Stimulated activated CD8-positive, alpha-beta memory T cell treated with anti-CD3 and anti-CD28 coated beads, Interleukin-15, amount 100 ng/mL, for 4 hours (primary cell): ENCODE measurements at places on chromosomes 12 and 14.

GRCh38 chr14:21107283-21107800 lies 6.5 kb downstream of the TMEM253 start:
- no peak for DNase-seq

GRCh38 chr14:64614805-64615391 lies 65.1 kb downstream of the PPP1R36 start:
- no peak for DNase-seq

DNA sequence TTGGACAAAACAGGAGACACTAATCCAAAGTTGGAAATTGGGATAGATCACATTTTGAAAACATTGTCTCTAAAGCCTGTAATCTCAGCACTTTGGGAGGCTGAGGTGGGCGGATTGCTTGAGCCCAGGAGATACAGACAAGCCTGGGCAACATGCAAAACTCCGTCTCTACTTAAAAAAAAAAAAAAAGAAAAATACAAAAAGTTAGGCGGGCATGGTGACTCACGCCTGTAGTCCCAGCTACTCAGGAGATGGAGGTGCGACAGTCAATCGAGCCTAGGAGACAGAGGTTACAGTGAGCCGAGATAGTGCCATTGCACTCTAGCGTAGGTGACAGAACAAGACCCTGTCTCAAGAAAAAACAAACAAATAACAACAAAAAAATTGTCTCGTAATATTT lies 152.1 kb downstream of the MGAT4C start:
- DNase-seq, result no peak

DNA sequence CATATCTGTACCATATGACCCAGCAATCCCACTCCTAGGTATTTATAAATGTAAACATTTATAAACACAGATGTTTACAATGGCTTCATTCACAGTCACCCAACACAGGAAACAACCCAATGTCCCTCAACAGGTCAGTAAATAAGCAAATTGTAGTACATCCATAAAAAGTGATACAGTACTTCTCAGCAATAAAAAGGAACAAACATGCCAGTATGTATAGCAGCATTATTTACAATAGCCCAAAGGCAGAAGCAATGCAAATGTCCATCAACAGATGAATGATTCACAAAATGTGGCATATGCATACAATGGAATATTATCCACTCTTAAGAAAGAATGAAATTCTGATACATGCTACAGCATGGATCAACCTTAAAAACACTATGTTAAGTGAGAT lies 27.6 kb upstream of the MAP3K9 start:
- no peak for DNase-seq
